ENCODE measurements at places on chromosomes 2 and 18. TPM values are rescaled to one million over a fixed set of nuclear protein-coding genes. Genes with fewer than 3 reads are reported as not detected.

DNA sequence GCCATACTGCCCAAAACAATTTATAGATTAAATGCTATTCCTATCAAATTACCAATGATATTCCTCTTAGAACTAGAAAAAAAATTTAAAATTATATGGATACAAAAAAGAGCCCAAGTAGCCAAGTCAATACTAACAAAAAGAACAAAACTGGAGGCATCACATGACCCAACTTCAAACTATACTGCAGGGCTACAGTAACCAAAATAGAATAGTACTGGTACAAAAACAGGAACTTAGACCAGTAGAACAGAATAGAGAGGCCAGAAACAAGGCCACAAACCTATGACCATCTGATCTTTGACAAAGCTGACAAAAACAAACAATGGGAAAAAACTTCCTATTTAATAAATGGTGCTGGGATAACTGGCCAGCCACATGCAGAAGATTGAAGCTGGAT, 86.1 kb upstream of the KYNU start:
- DNase-seq = no peak

- no peak for DNase-seq
Measured at GRCh38 chr2:172279813-172280212, 147.6 kb upstream of the ITGA6 start.

- peak; percentile 41 for DNase-seq
Measured at GRCh38 chr18:10490401-10491165, 35.2 kb upstream of the NAPG start.

- no peak for DNase-seq
Measured at GRCh38 chr18:13834496-13835015, 10.6 kb downstream of the MC5R start.

GRCh38 chr2:19554520-19554919, 196.1 kb upstream of the OSR1 start:
- no peak for DNase-seq

DNA sequence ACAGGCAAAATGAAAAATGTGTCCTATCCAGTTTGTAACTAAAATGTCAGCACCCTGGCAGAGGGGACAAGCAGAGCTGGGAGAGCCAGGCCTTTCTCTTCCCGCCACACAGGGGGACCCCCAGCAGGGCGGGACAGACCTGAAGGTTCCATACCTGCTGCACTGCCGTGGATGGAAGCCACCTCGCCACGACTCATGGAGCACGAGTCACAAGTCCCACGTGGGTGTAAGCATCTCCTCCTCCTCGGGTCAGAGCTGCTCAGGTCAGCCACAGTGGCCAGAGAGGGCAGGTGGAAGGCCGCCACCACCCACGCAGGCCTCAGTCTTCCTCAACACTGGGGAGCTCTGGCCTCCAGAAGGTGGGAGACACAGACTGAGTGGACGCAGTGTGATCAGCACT, 21.0 kb downstream of the C1QL2 start:
- DNase-seq = no peak

DNA sequence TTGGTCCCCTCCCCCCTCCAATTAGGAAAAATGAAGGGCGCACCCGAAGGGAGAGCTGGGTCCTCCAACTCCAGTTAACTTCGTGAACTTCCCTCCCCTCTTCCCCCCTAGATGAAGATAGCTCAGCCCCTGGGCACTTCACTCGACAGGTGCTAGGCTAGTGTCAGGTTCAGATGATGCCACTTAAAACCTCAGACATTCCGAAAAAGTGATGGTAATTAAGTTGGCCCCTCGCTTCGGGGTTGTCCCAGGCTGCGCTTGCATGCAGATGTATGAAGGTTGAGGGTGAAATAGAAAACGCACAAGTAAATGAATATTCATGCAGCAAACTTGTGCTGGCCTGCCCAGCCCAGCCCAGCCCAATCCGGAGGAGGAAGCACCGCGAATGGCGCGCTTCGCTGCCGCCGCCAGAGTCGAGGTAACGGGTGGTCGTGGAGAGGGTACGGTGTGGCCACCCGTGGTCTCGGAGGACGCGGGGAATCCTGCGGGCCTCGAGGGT, 3.0 kb upstream of the GBX2 start:
- no peak for DNase-seq

DNA sequence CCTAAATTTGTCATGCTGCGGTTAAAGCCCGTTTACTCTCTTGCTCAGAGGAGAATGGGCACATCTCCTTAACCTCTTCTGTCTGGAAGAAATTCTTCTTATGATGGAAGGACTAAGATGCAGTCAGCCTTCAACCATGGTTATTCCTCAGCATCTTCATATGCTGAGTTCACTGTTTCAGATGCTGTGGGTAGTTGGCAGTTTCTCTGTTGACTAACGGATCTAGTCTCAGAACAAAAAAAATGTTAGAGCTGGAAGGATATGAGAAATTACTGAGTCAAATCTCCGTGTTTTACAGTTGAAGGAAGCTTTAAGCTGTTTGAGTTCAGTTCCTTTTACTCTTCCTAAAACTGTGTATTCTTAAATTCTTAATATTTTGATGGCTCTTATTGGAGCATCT, 43.6 kb upstream of the PGAP1 start:
- no peak for DNase-seq

- no peak for DNase-seq
Measured at GRCh38 chr2:58845011-58845410, 603.9 kb upstream of the FANCL start.

DNA sequence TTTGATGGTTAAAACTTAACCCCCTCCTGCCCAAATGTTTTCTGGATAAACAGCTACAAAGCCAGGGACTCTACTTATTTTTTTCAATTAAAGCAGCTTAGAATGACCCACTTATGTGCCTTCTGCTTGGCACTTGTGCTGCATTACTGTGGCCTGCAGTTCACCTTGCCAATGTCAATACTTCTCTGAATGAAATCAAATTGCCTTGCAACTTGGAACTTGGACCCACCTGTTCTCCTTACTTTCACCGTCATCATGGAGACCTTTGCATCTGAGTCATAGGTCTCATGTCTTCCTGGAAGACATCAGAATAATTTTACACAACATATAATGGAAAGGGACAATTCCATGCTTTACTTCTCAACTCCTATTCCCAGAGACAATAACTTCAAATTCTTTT, 92.1 kb upstream of the FHL2 start:
- DNase-seq = peak; percentile 57

DNA sequence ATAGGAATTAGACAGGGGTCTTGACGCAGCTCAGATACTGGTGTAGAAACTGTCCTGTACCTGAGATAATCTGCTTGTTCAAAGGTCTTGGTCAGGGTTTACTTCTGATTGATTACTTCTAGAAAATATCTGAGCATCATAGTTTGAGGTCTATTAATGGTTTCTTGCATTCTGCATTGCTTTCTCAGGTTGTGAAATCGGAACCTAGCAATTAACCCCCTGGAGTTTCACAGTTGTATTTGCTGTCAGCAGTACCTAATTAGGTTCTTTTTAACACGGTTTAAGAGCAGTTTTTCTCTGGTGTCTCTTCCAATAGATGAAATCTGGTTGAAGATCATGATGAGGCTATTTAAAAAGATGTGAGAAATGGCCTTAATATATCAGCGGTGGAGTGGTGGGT, 428.6 kb upstream of the SYT4 start:
- DNase-seq = no peak

- DNase-seq = no peak
Measured at GRCh38 chr2:230714136-230714480, 1.5 kb downstream of the CAB39 start.

- peak; percentile 55 for DNase-seq
Measured at GRCh38 chr18:9017167-9017904, 85.2 kb upstream of the NDUFV2 start.

GRCh38 chr2:219628986-219629901, 1.8 kb downstream of the SLC4A3 start:
- no peak for DNase-seq

DNA sequence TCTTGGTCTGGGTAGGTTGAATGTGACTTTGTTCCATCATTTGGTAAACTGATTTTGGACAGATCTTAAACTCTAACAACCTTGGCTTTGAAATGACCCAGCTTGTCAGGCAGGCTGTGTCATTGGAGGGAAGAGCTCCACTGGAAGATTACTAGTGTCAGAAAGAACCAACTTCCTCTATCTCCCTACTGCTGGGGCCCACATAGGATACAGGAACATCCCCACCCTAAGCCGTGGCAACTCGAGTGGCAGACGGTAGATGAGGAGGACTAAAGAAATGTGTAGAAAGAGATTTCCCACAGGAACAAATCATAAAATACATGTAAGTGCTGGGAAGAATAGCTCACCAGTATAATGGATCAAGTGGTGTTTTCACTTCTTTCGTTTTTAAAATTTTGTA, 4.3 kb upstream of the G6PC2 start:
- no peak for DNase-seq

DNA sequence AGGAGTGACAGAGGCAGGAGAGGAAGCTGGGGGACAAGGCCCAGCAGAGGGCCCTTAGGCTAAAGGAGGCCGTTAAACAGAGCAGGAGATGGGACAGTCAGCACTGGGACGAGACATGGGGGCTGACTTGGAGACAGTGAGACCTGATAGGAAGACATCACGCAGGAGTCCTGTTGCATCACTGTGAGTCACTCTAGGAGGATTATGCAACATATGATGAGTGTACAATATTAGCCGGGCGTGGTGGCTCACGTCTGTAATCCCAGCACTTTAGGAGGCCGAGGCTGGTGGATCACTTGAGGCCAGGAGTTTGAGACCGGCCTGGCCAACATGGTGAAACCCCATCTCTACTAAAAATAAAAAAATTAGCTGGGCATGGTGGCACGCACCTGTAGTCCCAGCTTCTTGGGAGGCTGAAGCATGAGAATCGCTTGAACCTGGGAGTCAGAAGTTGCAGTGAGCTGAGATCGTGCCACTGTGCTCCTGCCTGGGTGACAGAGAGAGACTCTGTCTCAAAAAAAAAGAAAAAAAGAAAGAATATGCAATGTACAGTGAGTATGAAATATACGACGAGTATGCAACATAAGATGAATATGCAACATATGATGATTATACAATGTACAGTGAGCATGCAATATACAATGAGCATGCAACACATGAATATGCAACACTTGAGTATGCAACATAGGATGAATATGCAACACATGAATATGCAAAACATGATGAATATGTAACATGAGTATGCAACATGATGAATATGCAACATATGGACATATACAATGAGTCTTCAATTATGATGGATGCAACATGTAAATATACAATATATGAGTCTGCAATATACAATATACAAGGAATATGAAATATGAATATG, 83.3 kb upstream of the ID2 start:
- DNase-seq = peak; percentile 23

- DNase-seq = no peak
Measured at GRCh38 chr2:110870545-110870944, 138.2 kb downstream of the ACOXL start.

DNA sequence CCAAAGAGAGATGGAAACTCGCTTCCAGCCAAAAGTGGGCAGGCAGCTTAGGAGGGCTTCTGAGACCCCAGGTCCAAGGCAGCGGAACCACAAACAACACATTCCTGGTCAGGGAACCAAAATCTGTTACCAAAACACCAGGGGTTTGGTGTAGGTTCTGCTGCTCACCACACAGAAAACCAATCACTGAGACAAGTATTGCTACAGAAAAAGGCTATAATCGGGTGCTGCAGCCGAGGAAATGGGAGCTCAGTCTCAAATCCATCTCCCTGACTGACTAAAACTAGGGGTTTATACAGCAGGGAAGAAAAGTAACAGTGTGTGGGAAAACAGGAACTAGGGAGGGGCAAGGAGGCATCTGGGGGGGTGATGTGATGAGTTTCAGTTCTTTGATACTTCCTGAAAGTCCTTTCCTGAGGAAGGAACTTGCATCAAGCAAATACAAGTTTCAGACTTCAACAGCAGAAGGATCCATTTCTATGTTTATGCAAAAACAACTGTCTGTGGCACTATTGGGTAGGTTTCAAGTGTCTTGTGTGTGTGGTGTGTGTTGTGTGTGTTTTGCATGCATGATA, 108.0 kb downstream of the FAM168B start:
- DNase-seq = no peak

- no peak for DNase-seq
Measured at GRCh38 chr2:38070438-38070837, 5.5 kb downstream of the CYP1B1 start.

DNA sequence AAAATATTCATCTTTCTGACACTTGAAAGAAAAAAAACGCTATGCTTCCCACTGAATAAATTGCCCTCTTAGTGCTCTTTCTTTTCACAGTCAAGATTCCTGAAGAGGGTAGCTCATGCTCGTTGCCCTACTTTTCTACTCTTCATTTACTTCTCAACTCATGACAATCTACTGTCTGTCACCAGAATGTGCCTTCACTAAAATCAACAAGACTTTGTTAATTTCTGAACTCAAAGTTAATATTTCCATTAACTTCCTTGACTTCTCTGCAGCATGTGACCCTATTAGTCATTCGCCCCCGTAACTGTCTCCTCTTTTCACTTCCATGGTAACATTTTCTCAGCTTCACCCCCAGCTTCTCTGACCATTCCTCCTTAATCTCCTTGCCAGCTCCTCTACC, 98.9 kb upstream of the MAPRE2 start:
- DNase-seq = no peak

DNA sequence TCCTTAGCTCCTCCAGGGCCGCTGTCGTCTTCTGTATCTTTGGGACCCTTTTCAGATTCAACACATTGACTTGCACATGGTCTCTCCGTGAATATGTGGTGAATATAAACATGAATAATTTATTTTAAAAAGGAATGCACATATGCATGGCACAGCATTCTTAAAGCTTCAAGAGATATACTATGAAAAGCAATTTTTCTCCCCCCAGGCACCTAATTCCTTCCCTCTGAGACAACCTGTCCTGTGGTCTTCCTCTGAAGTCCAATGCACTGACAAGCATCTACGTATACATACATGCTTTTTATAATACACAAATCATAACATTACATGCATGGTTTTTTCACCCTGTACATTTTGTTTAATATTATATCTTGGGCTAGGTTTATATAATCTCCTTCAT, 285.1 kb downstream of the MYT1L start:
- no peak for DNase-seq

DNA sequence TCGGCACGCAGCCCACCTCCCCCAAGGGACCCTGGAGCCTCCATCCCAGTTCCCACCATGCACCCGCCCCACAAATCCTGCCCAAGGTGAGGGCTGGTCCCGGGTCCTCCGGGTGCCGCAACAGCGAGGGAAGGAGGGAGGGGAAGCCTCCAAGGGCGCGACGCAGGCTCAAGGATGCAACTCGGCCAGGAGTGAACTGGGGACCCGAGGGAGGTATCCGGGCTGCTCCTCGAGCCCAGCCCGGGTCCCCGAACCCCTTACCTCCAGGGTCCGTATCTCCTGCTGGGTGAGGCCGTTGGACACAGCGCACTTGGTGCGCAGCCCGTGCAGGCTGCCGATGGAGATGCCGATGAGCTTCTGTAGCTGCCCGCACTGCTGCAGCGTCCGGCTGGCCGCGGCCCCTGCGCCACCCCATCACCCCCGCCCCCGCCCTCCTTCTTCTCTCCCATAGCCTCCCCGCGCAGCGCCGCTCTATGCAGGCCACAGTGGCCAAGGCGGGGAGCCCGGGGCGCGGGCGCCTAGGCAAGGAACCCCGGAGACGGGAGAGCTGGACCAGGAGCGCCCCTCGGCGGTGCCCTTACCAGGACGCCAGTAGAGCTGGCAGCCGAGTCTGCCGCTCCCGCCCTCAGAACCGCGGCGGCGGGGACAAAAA, 124.1 kb downstream of the ANKRD30BL start:
- DNase-seq = no peak

RFTN2 gene
- total RNA-seq = 5.5 TPM

SOCS6 gene
- 29.9 TPM for total RNA-seq

OSBPL6 gene
- total RNA-seq = 6.3 TPM

CYS1 gene
- total RNA-seq = 27.8 TPM

TMEM37 gene
- 149 TPM for total RNA-seq

CARF gene
- total RNA-seq = 9.6 TPM

SIGLEC15 gene
- total RNA-seq = 4.7 TPM

TP53I3 gene
- total RNA-seq = 35.2 TPM

CDH20 gene
- not detected for total RNA-seq

AQP12A gene
- not detected for total RNA-seq

TTLL4 gene
- 33.7 TPM for total RNA-seq

GPR55 gene
- 0.37 TPM for total RNA-seq

Measured in mucosa of gallbladder (tissue), 1 donor.